ENCODE measurements at places on chromosomes 4 and X.

GRCh38 chr4:120540625-120541024 is 381.9 kb downstream of the PRDM5 start:
- no peak for DNase-seq

GRCh38 chr4:95050980-95051701 is 293.4 kb downstream of the BMPR1B start:
- DNase-seq, result no peak

- DNase-seq, result no peak
Measured at GRCh38 chr4:36337665-36338185, 56.3 kb downstream of the DTHD1 start.

GRCh38 chr4:119016636-119017035 is 119.0 kb upstream of the MYOZ2 start:
- no peak for DNase-seq

Measured in activated CD4-positive, alpha-beta T cell treated with anti-CD3 and anti-CD28 coated beads, Interleukin-2, amount 50 U/mL, for 24 hours (primary cell).